Fibroblast of skin of abdomen (primary cell): ENCODE measurements at places on chromosomes 6 and 20.

DNA sequence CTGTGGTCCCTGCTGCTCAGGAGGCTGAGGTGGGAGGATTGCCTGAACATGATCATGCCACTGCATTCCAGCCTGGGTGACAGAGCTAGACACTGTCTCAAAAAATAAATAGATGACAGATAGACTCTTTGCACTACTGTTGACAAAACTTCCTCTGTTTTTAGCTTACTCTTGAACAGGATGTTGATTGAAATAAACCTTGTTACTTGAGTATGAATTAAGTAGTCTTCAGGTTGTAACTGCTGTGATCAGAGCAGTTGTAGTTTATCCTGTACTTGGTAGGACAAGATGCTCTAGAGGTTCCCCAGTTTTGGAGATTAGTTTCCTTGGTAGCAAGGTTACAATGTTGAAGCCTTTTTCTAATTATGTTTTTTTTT lies 1.5 kb downstream of the GTF3C6 start:
- no peak for DNase-seq

DNA sequence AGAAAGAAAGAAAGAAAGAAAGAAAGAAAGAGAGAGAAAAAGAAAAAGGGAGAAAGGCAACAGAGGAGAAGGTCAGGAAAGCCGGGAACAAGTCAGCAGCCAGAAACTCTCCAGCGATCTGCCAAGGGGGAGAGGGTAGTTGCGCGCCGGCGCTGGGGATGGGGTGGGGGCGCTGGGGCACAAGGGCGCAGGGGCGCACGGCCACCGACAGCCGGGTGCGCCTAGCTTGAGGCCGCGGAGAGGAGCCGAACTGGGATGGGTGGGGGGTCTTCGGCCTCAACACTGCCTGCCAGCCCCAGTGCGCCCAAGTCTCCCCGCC lies 533 bp upstream of the RSPO3 start:
- DNase-seq = no peak

- peak; percentile 32 for DNase-seq
Observed at GRCh38 chr6:166584853-166585429, 1.5 kb downstream of the RAMACL start.

DNA sequence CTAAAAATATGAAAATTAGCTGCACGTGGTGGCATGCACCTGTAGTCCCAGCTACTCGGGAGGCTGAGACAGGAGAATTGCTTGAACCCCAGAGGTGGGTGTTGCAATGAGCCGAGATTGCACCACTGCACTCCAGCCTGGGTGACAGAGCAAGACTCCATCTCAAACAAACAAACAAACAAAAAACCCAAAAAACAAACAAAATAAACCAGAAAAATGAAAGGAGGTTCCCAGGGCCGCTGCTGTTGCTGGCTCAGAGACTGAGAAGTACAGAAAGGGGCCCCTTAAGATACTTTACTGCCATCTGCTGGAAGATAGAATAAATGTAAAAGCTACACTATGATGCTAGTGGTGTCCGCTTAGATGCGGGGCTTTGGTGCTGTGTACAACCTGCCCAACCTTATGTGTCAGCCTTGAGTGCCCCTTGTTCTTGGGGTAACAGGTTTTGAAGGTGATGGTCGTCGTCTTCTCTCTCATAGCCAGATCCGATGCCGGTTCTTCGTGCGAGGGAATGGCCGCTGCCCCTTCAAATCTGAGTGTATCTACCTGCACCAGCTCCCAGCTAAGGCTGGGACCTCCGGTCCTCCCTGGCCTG lies 2.8 kb upstream of the FANCE start:
- peak; percentile 66 for DNase-seq
